NCI-H1417 (cell line): ENCODE measurements at places on chromosomes 12 and 14.

DNA sequence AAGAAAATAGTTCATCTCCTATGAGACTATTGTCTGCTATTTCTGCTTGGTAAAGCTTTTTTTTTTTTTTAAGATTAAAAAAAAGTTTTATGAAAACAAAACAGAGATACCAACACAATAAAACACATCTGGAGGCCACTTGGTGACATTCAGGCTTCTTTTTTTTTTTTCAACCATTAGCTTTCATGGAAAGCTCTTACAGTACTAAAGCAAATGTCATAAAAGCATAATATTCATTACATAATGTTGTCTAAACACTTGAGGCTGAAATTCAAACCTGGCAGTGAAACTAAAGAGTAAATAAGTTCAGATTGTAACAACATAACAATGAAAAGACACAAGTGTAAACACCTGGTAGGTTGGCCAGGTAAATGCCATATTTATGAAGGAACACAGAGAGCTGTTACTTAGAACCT, 14.7 kb downstream of the PRICKLE1 start:
- DNase-seq, result peak; percentile 25

DNA sequence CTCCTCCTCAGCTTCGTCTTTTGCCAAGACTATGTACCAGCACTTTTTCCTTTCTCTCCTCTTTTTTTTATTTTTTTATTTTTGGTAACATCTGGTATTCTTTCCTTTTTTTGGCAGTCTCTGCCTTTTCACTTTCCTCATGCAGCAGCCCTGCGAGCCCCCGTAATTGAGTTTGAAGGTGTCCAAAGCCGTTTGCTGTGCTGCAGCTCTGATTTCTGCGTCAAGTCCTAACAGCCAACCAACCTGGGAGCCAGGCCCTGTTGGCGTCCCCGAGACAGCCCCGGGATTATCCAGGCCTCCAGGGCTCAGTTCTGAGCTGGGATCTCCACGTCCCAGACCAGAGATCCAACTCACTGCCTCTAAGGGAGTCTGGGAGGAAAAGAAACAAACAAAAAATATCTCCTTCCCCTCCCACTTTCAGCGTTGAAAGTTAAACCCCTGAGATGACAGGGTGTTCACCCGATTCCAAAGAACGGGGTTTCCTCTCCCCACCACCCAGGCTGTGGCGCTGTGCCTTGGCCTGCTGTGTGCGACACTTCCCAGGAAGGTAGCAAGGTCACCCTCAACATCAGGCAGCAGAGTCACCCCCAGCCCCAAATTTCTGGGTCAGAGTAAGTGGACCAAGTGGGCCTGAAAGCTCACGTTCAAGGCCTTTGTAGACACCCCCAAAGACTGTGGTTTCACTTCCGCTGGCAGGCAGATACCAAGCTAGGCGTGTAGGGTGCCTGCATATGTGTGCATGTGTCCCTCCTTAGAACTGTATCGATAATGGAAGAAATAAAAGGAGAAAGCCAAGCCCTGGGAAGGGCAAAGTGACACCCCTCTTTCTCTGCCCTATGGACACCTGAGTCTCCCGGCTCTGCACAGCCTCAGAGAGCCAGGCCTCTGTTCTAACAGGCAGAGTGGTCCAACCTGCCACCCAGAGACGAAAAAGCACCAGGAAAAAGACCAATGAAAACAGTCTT, 11.1 kb downstream of the BCL11B start:
- DNase-seq, result no peak

DNA sequence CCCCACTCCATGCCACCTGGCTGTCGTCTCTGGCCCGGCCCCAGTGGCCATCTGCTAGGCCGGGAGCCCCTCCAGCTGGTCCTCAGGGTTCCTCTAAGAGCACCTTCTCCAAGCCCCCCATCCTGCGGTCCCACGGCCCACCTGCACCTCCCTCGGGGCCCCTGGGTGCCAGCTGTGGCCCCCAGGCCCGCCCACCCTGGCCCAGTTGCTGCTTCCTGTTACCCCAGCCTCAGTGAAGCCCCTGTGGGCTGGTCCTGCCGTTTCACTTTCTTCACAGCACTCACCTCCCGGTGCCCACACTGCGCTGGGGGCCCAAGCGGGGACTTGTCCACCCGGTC, 27.6 kb upstream of the NUDT14 start:
- no peak for DNase-seq

GRCh38 chr12:12608557-12608957, 3.1 kb upstream of the CREBL2 start:
- DNase-seq, result no peak

GRCh38 chr12:79618848-79619404, 71.8 kb downstream of the PAWR start:
- DNase-seq, result no peak

DNA sequence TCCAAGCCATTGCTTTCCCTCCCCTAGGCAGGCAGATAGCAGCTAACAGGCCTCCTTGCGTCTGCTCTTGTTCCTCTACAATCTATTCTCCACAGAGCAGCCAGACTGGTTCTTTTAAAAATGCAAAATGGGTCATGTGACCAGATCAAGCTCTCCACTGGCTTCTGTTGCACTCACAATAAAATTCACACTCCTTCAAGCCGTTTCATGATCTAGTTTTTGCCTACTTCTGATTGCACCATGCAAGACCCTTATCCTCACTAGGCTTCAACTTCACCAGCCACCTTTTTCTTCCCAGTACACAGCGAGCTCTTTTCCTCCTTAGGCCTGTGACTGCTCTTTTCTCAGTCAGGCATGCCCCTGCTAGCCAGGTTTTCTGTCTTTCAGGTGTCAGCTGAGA, 6.1 kb upstream of the KRAS start:
- DNase-seq, result no peak

DNA sequence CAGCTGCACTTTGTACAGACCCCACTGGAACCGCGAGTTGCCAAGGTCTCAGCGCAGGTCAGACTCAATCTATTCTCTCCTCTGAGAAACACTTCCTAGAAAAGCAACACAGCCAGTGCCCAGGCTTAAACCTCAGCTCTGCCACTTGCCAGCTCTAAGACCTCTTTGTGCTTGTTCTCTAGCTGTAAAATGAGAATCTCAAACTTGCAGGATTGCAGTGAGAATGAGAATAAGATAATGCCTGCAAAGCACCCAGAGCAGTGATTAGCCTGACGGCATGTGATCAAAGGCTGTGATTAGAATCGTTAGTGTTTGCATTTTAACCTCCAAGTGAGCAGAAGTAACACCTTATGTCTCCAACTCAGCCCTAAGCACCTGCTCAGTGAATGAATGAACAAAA, 21.3 kb downstream of the ANO2 start:
- no peak for DNase-seq

DNA sequence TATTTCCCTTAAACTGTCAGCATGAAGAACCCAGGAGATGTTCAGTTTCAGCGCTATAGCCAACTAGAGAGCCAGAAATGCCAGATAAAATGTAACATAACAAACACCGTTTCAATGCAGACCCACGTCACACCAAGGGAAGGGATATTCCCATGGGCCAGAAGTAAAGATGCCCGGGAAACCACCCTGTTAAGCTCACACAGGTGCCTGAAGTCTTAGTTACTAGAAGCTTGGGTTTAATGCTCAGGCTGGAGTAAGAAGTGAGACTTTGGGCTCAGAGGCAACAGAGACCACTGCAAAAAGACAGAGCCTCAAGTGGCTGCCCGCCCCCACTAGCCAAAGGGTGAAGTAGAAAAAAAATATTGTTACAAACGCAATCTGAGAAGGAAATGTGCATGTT, 52.3 kb downstream of the SYNE3 start:
- no peak for DNase-seq

- no peak for DNase-seq
Observed at GRCh38 chr14:69996216-69996615, 117.0 kb downstream of the SMOC1 start.

DNA sequence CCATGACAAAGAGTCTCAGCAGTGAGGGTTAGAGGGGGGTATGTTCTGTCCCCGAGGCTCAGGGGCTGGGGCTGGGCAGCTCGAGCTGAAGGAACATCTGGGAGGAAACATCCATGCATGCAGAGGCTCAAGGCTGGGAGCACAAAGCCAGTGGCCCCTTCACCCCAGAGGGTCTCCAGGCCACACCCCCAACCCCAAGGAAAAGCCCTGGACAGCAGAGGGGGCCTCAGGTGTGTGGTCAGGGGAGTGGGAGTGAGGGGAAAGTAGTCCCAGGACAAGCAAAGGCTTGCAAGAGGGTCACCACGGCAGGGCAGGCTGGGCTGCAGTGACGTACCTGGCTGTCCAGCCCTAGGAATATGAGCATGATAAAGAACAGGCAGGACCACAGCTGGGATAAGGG, 17.5 kb downstream of the SLC6A12 start:
- no peak for DNase-seq

GRCh38 chr14:31194661-31195060, 12.9 kb downstream of the HECTD1 start:
- no peak for DNase-seq

DNA sequence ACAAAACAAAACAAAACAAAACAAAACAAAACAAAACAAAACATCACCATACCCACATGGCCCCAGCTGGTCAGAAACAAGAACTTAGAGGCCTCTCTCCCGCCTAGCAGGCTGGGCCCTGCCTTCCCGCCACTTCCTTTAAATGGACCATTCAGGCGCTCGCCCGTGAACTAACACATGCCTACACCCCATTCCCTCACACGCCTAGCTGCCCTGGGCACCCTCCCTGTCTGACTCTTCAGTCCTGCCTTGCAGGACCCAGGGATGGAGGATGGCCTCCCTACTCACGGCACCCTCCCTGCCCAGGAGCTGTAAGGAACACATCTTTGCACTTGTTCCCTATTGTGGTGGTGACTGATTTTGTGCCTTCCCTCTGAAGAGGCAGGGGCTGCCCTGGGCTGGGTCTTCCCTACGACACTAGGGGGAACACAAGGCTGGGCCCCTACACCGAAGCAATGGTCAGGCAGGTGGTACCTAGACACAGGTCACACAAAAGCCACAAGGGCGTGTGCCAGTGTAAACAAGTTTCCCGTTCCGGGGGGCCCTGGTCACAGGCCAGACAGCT, 21.5 kb downstream of the P2RX2 start:
- DNase-seq, result no peak

DNA sequence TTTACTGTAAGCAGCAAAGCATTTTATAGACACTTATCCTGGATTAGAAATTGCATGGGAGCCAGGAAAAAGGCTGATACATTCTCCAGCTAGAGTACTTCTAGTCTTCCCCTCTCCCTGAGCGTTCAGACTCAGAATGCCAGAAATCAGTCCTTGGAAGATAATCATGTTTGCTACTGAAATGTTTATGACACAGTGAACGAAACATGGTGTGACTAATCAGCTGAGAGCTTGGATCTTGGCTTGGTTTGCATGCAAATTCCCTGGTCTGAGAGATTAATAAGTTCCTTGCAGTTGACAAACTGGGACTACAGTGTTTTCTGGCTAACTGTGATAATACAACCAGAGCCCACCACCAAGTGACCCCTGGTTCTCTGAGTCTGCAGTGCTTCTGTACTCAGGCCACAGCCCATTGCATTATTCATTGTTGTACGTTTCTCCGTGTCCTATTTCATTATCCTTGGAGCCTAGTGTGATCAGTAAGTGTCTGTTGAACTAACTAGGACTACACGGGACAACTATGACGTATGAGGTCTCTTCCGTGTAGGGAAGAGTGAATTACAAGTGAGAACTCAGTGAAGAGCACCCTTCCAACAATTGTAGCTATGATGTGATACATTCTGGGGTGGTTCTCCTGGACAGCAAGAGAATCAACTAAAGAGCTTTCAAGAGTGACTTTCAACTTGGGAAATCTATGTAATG, 34.6 kb upstream of the EVL start:
- DNase-seq, result no peak

- no peak for DNase-seq
Observed at GRCh38 chr12:119819322-119819721, 57.8 kb downstream of the CIT start.

DNA sequence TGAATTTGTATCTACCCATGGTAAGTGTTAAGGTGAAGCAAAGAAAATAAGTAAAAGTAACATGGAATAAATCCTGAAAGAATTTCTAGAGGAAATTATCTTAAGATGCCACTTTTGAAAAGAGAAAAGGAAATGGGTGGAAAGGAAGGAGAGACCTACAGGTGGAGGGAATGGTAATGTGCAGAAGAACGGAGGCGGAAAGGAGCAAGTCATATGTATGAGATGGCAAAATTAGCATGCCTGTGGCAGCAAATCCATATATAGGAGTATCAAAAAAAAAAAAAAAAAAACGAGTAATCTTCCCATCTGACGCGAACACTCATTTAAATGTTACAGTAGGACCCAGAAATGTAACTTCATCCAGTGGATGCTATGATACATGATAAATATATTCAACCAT, 23.0 kb downstream of the OSBPL8 start:
- no peak for DNase-seq

DNA sequence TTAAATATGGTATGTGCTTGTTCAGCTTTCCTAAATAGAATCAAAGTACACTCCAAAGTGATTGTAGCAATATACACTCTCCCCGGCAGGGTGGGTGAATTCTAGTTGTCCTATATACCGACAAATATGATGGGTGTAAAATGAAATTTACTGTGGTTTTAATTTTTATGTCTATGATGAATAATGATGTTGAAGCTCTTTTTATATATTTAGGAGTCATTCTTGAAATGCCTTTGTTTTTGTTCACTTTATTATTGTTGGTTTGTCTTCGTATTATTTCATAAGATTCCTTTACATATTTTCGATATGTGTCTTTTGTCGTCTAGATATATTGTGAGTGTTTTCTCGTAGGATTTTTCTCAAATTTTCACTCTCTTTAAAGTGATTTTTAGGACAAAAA, 105.7 kb downstream of the PDE3A start:
- no peak for DNase-seq

DNA sequence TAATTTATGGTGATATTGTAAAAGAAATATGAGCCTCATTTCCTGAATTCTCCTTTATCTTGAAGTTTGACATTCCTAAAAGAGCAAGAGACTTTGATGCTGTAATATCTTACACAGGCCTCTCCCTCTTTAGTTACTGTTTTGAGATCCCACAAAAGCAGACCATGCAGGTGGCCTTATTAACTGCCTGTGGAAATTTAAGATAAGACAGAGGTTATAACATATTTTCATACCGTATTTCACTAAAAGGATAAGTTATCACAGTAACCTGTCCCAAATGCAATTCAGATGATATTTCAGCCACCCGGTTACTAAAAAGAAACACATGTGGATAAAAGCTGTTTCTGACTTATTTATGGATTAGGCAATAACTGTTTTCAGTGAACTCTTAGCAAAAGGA, 150.1 kb downstream of the NAV3 start:
- no peak for DNase-seq

DNA sequence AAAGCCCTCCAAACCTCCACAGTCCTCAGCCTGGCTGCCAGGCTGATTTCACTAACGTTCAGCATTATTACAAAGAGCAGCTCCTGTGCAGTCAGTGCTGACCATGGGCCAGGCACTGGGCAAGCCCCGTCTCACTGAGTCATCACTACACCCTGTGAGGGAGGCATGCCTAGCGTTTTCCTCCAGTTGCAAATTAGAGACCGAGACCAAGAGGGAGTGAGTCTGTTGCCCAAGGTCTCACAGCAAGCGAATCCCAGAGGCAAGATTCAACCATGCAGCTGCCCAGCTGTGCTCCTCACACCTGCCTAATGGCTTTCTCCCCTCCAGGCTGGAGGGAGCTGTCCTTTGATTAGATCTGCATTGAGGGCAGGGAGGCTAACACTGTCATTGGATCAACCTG, 229.3 kb upstream of the LHX5 start:
- no peak for DNase-seq
